ENCODE measurements at places on chromosomes 13 and 19.
A peak's percentile ranks its signal among the peaks of the same experiment; 100 is the strongest.

- DNase-seq: peak; percentile 63
Measured at GRCh38 chr19:35641515-35642151, at the start of gene ETV2. Gene ETV2, plus strand, starts transcription at chr19:35641745. Its CDS starts 716 bp downstream, at chr19:35642461.

DNA sequence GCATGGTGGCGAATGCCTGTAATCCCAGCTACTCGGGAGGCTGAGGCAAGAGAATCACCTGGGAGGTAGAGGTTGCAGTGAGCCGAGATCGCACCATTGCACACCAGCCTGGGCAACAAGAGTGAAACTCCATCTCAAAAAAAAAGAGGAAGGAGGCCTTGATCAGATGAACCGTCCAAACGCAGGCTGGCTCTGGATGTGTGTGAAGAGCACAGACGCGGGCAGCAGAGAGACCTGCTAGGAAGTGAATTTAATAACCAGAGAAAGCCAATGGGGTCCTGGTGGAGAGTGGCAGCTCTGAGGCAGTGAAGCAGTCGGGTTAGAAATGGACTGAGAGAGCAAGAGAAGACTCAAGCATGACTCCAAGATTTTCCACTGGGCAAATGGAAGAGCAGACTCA, 136.5 kb downstream of the RNF17 start:
- DNase-seq: no peak

DNA sequence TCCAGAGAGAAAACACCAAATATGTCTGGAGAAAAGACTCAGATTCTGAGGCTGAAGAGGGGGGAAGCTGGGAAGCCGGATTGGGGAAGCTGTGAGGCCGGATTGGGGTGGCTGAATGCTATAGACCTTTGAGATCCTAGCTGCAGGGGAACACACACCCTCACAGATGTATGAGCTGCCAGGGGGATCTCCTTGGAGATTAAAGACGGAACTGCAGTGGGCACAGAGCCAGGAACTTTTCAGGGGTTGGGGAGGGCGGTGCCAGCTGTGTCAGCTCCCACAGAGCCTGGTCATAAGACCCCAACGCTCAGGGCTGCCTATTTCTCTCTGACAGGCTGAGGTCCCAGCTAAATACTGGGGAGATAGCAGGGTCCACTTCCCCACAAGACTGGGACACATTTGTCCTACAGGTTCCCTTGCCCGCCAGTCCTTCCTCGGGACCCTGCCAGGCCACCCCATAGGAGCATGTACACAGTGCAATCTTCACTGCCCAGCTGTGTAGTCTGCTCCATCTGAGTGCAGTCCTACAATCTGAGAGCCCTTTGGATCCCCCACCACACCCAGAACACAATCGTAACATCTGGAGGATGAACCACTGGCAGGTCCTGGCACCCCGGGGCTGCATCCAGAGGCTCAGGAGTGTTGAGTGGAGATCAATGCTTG, 1893.9 kb downstream of the PCDH9 start:
- DNase-seq: no peak

- DNase-seq: no peak
Measured at GRCh38 chr13:67844574-67844973, 614.4 kb upstream of the PCDH9 start.

DNA sequence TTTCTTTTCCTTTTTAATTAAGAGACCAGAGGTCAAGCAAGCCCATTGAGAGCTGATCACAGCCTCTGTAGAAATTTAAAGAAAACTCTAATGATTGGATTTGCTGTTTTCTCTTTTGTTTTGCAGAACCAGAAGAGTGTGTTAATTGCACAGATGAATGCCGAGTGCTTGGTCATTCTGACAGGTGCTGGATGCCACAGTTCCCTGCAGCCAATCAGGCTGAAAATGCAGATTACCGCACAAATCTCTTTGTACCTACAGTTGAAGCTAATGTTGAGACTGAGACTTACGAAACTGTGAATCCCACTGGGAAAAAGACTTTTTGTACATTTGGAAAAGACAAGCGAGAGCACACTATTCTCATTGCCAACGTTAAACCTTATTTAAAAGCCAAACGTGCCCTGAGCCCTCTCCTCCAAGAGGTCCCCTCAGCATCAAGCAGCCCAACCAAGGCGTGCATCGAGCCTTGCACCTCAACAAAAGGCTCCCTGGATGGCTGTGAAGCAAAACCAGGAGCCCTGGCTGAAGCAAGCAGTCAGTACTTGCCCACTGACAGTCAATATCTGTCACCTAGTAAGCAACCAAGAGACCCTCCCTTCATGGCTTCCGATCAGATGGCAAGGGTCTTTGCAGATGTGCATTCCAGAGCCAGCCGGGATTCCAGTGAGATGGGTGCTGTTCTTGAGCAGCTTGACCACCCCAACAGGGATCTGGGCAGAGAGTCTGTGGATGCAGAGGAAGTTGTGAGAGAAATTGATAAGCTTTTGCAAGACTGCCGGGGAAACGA, 93.1 kb downstream of the PCDH17 start:
- DNase-seq: no peak

- peak; percentile 26 for DNase-seq
Measured at GRCh38 chr13:32804673-32805230, 211.5 kb upstream of the KL start.

DNA sequence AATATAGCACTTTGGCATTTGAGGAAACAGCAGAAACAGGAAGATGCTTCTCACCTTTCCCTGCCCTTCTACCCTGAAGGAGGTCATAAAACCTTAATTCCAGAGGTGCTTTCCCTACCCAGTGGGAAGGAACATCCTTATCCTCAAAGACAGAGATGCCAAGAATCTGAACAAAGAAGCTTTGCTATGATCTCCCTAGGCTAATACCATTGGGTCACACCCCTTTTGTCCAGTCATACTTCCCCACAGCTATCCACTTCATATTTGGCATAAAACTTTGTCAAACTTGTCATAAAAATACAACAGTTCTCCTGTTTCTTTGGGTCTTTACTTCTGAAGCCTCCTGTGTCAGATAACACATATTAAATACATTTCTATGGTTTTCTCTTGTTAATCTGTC, 21.7 kb upstream of the RXFP2 start:
- DNase-seq: no peak

DNA sequence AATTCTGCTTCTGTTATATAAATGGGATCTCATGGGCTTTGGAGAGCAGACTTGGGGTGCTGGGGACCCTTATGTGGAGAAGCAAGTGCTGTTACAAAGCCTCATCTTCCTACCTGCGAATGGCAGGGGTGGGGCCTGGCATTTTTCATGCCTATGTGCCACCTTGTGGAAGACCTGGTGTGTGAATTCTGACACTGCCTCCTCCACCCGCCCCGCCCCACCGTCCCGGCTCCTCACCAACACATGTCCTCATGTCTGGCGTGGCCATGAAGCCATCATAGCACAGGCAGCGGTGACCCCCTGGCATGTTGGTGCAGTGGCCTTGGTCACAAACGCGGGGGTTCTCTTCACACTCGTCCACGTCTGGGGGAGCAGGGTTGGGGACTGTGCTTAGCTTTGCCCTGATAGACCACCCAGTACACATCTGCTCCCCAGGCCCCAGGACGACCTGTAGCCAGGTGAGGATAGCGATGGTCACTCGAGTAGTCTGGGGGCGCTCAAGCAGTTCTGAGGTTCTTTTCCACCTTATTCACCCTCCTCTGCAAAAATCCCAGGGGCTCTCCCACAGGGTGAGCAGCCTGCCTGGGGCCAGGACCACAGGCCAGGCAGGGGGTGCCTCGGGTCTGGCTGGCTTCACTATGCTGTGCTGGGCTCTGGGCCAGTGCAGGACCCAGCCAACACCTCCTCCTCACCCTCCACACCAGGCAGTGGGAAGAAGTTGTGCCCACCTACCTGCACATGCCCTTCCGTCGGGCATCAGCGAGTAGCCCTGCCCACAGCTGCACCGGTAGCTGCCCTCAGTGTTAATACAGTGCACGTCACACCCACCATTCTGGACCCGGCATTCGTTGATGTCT, 32.7 kb downstream of the FBN3 start:
- DNase-seq: no peak

DNA sequence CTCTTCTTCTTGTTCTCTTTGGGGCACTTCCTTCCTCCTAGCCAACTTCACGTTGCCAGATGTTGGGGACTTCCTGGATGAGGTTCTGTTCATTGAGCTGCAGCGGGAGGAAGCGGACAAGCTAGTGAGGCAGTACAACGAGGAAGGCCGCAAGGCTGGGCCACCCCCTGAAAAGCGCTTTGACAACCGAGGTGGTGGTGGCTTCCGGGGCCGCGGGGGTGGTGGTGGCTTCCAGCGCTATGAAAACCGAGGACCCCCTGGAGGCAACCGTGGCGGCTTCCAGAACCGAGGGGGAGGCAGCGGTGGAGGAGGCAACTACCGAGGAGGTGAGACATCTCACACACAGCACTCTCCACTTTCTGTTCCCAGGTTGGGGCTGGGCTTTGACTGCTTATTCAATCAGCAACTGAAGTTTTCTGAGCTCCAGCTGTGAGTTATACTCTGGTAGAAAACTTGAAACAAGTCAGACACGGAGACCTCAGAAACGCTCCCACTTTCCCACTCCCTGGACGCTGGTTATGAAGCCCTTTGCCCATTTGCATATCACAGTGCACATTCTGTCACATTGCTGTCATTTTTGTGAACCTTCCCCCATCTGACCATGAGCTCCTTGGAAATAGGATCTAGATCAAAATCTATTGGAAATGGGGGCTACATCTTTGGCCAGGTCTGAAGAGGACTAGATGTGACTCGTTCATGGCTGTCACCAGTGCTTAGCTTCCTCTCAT, 7.2 kb upstream of the CCDC97 start:
- DNase-seq: no peak

GRCh38 chr13:33322543-33322809, 36.9 kb upstream of the STARD13 start:
- DNase-seq: peak; percentile 88

DNA sequence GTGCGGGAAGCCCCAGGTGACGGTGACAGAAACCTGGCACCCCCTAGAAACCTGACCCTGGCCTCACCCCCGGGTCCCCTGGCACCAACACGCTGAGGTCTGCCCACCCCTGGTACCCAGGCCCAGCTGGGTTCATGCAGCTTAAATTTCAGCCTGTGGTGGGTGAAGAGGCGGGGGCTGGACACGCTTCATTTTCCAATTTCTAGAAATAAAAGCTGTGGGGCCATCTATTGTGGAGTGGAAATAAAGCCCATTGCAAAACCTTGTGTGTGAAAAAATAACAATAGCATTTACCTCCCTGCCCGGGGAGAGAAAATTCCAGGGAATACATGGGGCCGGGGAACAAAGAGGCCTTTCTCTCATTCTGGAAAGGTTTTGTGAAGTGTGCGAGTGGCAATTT, 7.5 kb upstream of the FUT5 start:
- DNase-seq: no peak
